ENCODE measurements at places on chromosomes 4 and X.

DNA sequence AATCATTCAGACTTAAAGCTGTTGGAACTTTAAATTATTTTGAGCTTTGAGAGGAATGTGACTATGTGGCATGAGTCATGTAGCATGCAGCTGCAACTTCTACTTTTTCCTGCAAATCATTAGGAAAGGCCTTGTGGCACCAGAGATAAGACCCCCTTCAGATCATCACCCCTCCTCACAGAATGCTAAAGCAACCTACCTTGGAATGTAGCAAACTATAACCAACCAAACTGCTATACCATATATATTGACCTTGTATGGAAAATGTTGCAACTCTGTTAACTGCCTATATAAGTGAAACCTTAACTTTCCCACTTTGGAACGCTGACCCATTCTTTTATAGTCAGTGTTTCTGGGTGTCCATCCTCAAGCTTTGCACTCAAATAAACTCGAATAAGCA lies 32.0 kb downstream of the ATXN3L start:
- no peak for DNase-seq

DNA sequence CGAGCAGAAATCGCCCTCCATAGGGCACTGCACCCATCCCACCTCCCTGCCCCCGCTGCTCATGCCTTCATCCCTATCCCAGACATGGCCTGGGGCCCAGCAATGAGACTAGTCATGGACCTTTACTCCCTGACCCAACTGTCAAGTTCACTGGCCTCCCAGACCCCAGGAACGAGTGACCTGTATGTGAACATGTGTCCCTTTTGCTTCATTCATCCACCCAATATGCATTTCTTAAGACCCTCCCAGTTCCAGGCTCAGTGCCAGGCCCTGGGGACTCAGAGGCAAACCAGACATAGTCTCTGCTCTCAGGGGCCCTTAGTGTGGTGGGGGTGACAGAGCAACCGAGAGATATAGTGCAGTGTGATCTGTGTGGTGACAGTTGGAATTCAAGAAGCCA lies 67.0 kb downstream of the EFNB1 start:
- no peak for DNase-seq

- DNase-seq, result no peak
Observed at GRCh38 chr4:108192056-108192455, 23.3 kb upstream of the LEF1 start.

GRCh38 chr4:38145741-38146140 lies 185.5 kb downstream of the PTTG2 start:
- DNase-seq, result no peak

DNA sequence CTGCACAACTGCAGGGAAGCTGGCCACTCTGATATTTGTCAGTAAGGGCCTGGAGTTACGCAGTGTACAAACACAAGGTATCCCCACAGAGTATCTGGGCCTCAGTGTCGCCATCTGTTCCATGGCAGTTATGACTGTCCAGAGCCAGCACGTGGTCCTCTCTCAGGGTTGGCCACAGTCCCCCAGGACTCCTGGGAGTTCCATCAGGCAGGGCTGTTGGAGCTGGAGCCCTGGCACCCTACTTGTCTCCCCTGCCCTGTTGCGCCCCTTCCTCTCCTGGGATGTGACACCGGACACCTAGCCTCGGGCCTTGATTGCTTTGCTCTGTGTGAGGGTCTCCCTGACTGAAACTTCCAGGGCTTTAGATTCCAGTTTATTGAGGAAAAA lies 8.4 kb downstream of the HTRA3 start:
- no peak for DNase-seq

DNA sequence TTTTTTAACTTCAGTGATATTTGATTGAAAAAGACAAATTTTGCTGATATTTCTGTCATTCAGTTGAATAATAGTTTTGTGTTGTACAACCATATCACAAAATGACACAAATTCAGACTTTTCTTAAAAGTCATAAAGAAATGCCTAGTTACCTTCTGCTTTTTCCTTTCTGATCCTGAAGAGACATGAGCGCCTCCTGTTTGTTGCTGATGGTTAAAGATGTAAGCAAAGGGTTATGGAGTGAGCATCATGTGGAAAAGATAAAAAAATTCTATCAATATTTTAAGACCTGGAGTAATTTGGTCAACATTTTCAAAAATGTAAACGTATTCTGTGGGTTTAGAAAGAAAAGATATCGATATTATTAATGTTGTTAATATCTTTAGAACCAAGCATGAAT lies 669.9 kb upstream of the NR3C2 start:
- no peak for DNase-seq

DNA sequence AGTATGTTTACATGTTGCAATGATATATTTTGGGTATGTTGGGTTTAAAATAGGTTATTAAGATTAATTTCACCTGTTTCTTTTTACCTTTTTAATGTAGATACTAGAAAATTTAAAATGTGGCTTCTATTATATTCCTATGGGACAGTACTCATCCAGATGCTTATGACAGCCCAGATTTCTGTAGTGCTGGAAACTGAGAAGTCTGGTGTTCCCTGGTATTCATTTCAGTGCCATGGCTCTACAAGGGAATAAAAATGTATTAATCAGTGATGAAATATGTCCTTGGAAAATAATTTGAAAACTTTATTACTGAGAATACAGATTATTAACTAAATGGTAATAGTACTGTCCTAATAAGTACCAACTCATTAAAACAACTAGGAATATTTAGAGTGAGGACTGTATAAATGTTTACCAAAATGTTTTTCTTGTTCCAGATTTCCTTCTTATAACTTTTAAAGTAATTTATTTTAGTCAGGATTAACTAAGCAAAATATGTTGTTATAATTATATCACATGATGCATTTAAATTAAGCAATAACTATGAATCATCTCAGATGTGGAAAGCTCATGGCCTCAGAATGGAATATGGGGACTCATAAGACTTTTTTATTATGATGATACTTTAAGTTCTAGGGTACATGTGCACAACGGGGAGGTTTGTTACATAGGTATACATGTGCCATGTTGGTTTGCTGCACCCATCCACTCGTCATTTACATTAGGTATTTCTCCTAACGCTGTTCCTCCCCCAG lies 25.3 kb downstream of the ARHGAP24 start:
- no peak for DNase-seq

- no peak for DNase-seq
Observed at GRCh38 chr4:71304289-71304850, 34.5 kb upstream of the SLC4A4 start.

GRCh38 chrX:55715847-55716246 lies 1.7 kb upstream of the RRAGB start:
- DNase-seq, result no peak

DNA sequence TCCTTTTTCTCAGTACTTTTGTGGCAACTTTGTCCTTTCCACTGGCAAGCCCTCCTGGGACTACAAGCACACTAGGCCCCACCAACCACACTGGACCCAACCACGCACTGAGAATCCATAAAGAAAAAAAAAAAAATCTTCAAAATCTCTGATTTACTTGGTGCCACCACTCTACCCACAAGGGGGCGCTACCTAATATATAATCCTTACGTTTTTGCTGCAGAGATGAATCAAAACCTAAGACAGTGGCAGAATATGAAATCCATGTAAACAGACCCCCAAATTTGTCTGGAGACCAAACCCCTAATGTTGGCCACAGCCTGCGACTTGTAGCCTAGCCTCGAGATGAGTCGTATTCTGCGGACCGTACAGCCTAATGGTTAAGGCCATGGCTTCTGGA lies 63.5 kb upstream of the ARHGAP36 start:
- no peak for DNase-seq

DNA sequence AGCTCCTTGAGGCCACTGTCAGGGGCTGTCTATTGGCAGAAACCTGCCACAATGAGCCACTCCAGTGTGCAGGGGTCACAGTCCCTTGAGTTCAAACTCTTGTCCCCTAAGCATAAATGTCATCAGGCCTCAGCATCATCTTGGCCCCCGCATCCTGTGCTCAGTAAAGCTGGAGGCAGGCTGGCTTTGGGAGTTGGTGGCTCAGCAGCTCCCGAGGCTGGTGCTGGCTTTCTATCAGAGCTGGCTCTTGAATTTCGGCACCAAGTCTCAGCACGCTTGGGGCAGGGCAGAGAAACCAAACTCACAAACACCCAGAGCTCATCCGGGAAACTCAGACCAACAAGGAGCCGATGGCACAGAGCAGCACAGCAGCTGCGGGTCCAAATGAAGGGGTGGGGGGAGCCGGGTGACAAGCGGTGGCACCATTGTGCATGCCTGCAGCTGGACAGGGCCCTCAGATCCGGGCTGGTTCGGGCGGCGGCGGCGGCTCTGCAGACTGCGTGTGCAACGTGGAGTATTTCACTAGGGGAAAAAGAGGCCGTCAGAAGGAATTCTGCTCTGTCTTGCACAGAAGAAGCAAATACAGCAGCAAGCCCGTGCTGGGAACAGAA lies 75.5 kb downstream of the MTMR1 start:
- DNase-seq, result no peak

DNA sequence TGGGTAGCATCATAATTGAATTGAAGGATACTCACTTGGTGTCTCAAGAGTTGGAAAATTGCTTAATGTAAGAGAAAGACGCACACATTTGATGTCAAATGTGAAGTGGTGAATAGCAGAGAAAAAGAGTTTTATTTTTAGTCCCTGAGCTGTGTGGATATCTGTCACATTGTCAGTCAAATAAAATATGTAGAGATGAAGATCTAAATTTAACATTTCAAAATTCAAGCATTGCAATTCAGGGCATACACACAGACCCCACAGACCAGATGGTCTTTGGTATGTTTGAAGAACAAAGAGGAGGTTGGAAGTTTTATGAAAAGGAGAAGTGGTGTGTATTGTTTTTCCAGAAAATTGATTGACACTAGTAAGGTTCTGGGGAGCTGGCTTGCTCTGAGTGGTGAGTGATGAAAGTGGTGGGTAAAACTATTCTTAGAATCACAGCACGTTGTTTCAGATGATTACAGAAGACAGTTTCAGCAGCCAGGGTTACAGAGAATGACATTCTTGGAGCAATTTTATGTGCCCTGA lies 44.9 kb upstream of the BBS12 start:
- DNase-seq, result no peak

GRCh38 chr4:76706581-76706980 lies 191.4 kb downstream of the SOWAHB start:
- DNase-seq, result no peak

DNA sequence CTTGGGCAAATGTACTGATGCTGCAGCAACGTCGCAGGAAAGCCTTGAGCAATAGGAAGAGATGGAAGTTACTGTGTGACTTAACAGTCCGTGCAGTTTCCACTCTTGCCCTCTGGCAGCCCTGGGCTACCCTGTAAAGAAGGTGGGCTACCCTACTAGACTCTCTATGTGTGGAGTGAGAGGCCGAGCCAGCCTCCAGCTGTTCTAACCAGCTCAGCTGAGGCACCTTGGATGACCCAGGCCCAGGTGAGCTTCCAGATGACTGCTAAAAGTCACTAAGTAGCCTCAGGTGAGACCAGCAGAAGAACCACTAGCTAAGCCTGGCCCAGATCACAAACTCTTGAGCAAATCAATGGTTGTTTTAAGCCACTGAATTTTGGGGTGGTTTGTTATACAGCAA lies 34.9 kb upstream of the PPP2R2C start:
- DNase-seq, result no peak

- no peak for DNase-seq
Observed at GRCh38 chr4:125045311-125045710, 269.4 kb upstream of the FAT4 start.

GRCh38 chrX:153537526-153538295 lies 20.3 kb downstream of the ATP2B3 start:
- DNase-seq, result no peak

DNA sequence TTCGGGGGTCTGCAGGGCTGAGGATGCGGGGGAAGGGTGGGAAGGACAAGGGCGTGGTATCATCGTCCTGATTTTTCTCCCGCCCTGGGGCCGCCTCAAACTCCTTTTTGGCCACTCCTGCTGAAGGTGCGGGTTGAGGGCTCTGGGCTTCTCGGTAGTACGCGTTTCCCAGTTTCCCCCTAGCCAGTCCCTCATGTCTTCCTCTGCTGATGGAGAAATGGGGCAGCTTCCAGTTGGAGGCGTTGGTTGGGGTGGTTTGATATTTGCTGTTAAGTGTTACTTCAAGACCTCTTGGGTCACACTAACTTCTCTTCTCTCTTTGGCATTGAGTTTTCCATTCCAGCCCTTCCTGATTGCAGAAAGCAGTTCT lies 482 bp downstream of the GSTCD start:
- DNase-seq, result no peak

Data from epithelial cell of prostate (primary cell).